ENCODE measurements at places on chromosomes 13 and 19. TPM values are rescaled to one million over a fixed set of nuclear protein-coding genes. Genes with fewer than 3 reads are reported as not detected.

- no peak for DNase-seq
- no peak overlapping the region for H3K27ac ChIP-seq
- no peaks in the 10 kb centered on the region for H3K4me1 ChIP-seq
- no peak overlapping the region for H3K4me3 ChIP-seq
- H3K27me3 ChIP-seq, result no peaks in the 10 kb centered on the region
These were observed 20.7 kb upstream of the ZNF507 start for GRCh38 chr19:32324631-32325285.

The SAFB2 gene
- total RNA-seq, result 45.2 TPM

DNA sequence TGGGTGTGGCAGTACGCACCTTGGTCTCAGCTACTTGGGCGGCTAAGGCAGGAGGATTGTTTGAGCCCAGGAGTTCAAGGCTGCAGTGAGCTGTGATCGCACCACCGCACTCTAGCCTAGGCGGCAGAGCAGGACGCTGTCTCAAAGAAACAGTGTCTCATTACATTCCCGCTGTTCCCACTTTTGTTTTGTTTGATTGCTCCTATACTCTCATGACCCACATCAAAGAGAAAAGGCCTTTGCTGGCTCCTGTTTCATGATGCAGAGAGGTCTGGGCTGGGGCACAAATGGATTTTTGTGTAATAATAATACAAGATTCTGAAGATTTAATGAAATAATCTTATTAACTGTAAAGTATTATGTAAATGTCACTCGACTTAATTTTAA, 85.7 kb downstream of the LACC1 start:
- H3K36me3 ChIP-seq, result no peaks in the 10 kb centered on the region
- H3K4me1 ChIP-seq, result peaks cover 9% of the 10 kb centered on the region
- H3K4me3 ChIP-seq, result no peak overlapping the region
- H3K27ac ChIP-seq, result no peak overlapping the region
- H3K27me3 ChIP-seq, result no peaks in the 10 kb centered on the region
- no peak for DNase-seq

- no peak overlapping the region for H3K27ac ChIP-seq
- peak; percentile 41 for DNase-seq
- peaks cover 29% of the 10 kb centered on the region for H3K4me1 ChIP-seq
- no peak overlapping the region for H3K4me3 ChIP-seq
- peaks cover 69% of the 10 kb centered on the region for H3K27me3 ChIP-seq
These were observed 2.8 kb downstream of the GRIN2D start for GRCh38 chr19:48396016-48396823.

- H3K27ac ChIP-seq, result no peak overlapping the region
- no peaks in the 10 kb centered on the region for H3K4me1 ChIP-seq
- peak; percentile 62 for DNase-seq
- H3K27me3 ChIP-seq, result no peaks in the 10 kb centered on the region
- H3K4me3 ChIP-seq, result no peak overlapping the region
- H3K36me3 ChIP-seq, result no peaks in the 10 kb centered on the region
These were observed 49.0 kb upstream of the ZNF780A start for GRCh38 chr19:40139533-40140287.

- DNase-seq, result no peak
- no peaks in the 10 kb centered on the region for H3K36me3 ChIP-seq
- no peak overlapping the region for H3K27ac ChIP-seq
These were observed 59.5 kb downstream of the TNFSF11 start for GRCh38 chr13:42633495-42633894.

The EML2 gene
- 20.3 TPM for total RNA-seq

GRCh38 chr13:111006506-111007031, 91.7 kb upstream of the ANKRD10 start:
- no peak overlapping the region for H3K4me3 ChIP-seq
- H3K27me3 ChIP-seq, result no peaks in the 10 kb centered on the region
- no peak overlapping the region for H3K27ac ChIP-seq
- H3K4me1 ChIP-seq, result no peaks in the 10 kb centered on the region
- H3K36me3 ChIP-seq, result no peaks in the 10 kb centered on the region
- peak; percentile 37 for DNase-seq

DNA sequence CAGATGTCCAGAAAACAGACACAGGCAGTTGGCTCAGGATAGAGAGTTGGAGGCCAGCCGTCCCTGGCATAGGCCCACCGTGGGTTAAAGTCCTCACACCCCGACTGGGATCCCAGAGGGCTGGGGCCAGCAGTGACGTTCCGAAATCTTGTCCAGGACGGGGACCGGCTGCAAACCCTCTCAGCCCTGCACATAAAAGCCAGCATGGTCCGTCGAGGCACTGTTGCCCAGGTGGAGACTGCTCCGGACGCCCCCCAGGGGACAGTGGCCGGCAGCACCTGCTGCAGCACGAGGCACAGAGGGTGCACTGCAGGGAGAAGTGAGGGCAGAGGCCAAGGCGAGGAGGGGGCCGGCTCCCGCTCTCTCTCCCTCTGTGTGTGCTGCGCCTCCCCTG, 4.3 kb upstream of the IFNL2 start:
- no peak overlapping the region for H3K27ac ChIP-seq
- peaks cover 91% of the 10 kb centered on the region for H3K27me3 ChIP-seq
- peak overlapping the region; percentile 13 for H3K4me3 ChIP-seq
- peak; percentile 23 for DNase-seq
- H3K36me3 ChIP-seq, result no peaks in the 10 kb centered on the region

The SIGLEC8 gene
- total RNA-seq, result not detected

GRCh38 chr19:6481541-6482342, at the start of gene DENND1C:
TSS of gene DENND1C (minus strand) at chr19:6481787. CDS start at chr19:6481695, 92 bp downstream.
- no peaks in the 10 kb centered on the region for H3K36me3 ChIP-seq
- peaks cover 2% of the 10 kb centered on the region for H3K4me1 ChIP-seq
- no peak within 1 kb of the TSS for H3K27ac ChIP-seq

DNA sequence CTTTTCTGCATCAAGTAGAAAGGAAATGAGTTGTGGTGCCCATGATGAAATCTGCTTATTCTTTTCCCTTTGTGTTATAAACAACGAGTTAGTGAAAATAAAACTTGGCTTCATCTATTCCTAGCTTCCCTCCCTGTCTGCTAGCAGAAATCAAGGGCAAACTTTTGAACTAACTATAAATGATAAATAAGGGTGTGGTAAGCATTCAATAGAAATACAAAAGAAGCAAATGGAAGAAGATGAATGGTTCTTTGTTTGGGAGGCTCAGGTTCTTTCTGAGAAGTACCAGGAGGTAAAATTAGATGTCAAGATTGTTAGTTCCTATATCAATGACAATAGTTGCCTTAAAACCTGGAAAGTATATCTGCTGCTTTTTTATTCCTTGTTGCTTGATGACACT, 275.3 kb upstream of the PRR20A start:
- DNase-seq, result no peak
- no peak overlapping the region for H3K27ac ChIP-seq
- no peaks in the 10 kb centered on the region for H3K27me3 ChIP-seq
- H3K4me3 ChIP-seq, result no peak overlapping the region
- no peaks in the 10 kb centered on the region for H3K36me3 ChIP-seq

DNA sequence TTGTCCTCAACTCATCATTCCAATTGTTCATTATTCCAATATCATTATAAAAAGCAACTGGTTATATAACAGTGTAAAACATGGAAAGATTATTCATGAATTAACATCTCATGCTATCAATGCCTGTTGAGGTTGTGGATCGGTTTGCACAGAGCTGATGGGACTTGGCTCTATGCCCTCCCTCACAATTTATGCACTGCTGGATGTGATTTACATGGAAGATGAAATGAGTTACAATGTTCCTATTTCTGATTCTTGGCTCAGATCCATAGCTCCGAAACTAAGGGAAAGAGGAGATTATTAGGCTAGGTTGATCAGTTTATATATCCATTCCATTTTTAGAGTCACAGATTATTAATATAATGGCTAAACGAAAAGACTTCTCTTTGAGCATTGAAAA, 38.6 kb downstream of the SCEL start:
- H3K4me3 ChIP-seq, result no peak overlapping the region
- DNase-seq, result no peak
- no peaks in the 10 kb centered on the region for H3K27me3 ChIP-seq
- H3K27ac ChIP-seq, result no peak overlapping the region
- no peaks in the 10 kb centered on the region for H3K4me1 ChIP-seq
- H3K36me3 ChIP-seq, result no peaks in the 10 kb centered on the region

GRCh38 chr13:22148187-22148586, 477.3 kb downstream of the FGF9 start:
- no peaks in the 10 kb centered on the region for H3K4me1 ChIP-seq
- H3K36me3 ChIP-seq, result no peaks in the 10 kb centered on the region
- no peaks in the 10 kb centered on the region for H3K27me3 ChIP-seq
- no peak overlapping the region for H3K4me3 ChIP-seq

- DNase-seq, result no peak
- no peaks in the 10 kb centered on the region for H3K27me3 ChIP-seq
- no peak overlapping the region for H3K27ac ChIP-seq
- no peak overlapping the region for H3K4me3 ChIP-seq
- no peaks in the 10 kb centered on the region for H3K36me3 ChIP-seq
These were observed 52.3 kb downstream of the CCDC70 start for GRCh38 chr13:51914137-51914493.

The APOC1 gene
- 16.1 TPM for total RNA-seq

The ATP8A2 gene
- 4.8 TPM for total RNA-seq

The ZNF99 gene
- not detected for total RNA-seq

GRCh38 chr19:15837221-15837731, 21.8 kb upstream of the OR10H1 start:
- no peaks in the 10 kb centered on the region for H3K36me3 ChIP-seq
- H3K4me1 ChIP-seq, result no peaks in the 10 kb centered on the region
- H3K27ac ChIP-seq, result no peak overlapping the region
- H3K27me3 ChIP-seq, result no peaks in the 10 kb centered on the region
- H3K4me3 ChIP-seq, result no peak overlapping the region

DNA sequence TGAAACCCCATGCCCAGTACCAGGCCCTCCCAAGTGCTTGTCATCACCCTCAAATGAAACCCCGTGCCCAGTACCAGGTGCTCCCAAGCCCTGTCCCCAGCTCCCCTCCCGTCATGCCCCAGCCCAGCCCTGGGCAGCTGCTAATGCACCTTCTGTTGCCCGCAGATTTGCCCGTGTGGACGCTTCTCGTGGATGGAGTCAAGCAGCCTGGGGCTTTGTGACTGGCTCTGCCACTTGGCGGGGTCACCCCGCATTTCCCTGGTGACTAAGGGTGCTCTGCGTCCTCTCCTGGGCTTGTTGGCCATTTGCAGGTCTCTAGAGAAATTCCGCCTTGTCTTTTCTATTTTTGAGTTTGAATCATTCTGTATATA, 82.7 kb downstream of the ATP11A start:
- H3K36me3 ChIP-seq, result no peaks in the 10 kb centered on the region
- no peak for DNase-seq
- peaks cover 19% of the 10 kb centered on the region for H3K4me1 ChIP-seq
- H3K27me3 ChIP-seq, result no peaks in the 10 kb centered on the region

The ENOX1 gene
- 0.68 TPM for total RNA-seq

- no peak for DNase-seq
- no peaks in the 10 kb centered on the region for H3K36me3 ChIP-seq
- peak overlapping the region; percentile 20 for H3K27ac ChIP-seq
- H3K27me3 ChIP-seq, result no peaks in the 10 kb centered on the region
- H3K4me3 ChIP-seq, result no peak overlapping the region
- no peaks in the 10 kb centered on the region for H3K4me1 ChIP-seq
These were observed 37.1 kb upstream of the RNF113B start for GRCh38 chr13:98214008-98214643.

- no peak overlapping the region for H3K4me3 ChIP-seq
- no peak for DNase-seq
- H3K36me3 ChIP-seq, result no peaks in the 10 kb centered on the region
- no peaks in the 10 kb centered on the region for H3K27me3 ChIP-seq
- no peak overlapping the region for H3K27ac ChIP-seq
These were observed 418.4 kb downstream of the EFNB2 start for GRCh38 chr13:106117035-106117434.

The MEIS3 gene
- 32.2 TPM for total RNA-seq

GRCh38 chr13:101474419-101474957, 22.0 kb downstream of the ITGBL1 start:
- no peak overlapping the region for H3K4me3 ChIP-seq
- peaks cover 7% of the 10 kb centered on the region for H3K4me1 ChIP-seq
- DNase-seq, result peak; percentile 80
- H3K27me3 ChIP-seq, result no peaks in the 10 kb centered on the region
- H3K36me3 ChIP-seq, result no peaks in the 10 kb centered on the region

The GSX1 gene
- not detected for total RNA-seq

The PNMA8B gene
- 0.09 TPM for total RNA-seq

DNA sequence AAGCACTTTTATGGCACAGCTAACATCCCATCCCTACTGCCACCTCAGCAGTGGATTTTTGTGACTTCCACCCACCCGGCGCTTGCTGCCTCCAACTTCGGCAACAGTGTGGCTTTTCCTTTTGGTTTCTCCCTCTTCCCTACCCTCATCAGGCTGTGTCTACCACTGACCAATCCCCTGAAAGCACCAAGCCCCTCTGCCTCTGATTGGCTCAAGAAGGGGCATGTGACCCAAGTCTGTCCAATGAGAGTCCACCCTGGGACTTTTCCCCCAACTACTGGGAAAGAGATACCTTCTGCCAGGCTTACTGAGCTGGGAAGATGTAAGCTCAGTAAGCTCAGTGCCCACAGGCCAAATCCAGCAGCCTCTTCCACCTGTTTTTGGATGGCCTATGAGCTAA, 5.8 kb downstream of the SMIM7 start:
- H3K4me1 ChIP-seq, result peaks cover 5% of the 10 kb centered on the region
- no peak overlapping the region for H3K27ac ChIP-seq
- H3K36me3 ChIP-seq, result peaks cover 8% of the 10 kb centered on the region
- no peaks in the 10 kb centered on the region for H3K27me3 ChIP-seq
- no peak overlapping the region for H3K4me3 ChIP-seq

DNA sequence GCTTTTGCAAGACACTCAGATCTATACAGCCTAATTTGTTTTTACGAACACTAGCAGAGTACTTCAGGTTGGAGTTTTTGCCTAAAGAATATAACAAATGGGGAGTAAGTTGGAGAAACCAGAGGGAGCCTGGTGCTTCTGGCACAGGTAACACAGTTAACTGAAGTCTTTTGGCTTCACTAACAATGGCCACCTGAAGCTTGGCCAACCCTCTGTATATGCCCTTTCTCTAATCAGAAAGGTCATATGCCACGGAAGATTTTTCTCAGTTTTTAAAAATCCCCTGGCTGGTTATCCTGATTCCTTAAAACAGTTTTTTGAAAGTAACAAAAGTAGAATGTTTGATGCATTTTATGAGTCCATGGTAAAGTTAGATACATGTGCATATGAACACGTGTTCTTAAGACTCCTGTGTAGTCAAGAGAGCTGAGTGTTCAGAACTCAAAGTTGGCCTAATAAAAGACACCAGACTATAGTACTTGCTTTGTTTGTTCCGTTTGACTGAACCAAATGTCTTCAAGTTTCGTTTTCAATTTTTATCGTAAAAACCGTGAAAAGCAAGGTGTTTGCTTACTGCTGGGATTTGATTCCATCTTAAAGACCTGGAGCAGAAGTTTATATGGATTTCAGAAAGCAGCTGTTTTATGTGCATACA, 137.5 kb downstream of the KCNRG start:
- DNase-seq, result no peak

The PGLYRP1 gene
- total RNA-seq, result not detected

- peak; percentile 30 for DNase-seq
- H3K36me3 ChIP-seq, result no peaks in the 10 kb centered on the region
- H3K27ac ChIP-seq, result no peak overlapping the region
- peak overlapping the region; percentile 44 for H3K4me3 ChIP-seq
- H3K27me3 ChIP-seq, result peaks cover 4% of the 10 kb centered on the region
These were observed 25.4 kb upstream of the GPR12 start for GRCh38 chr13:26785838-26786630.

Data from neural progenitor cell (in vitro differentiated cells).